Activated CD4-positive, alpha-beta T cell treated with anti-CD3 and anti-CD28 coated beads for 1 hour (primary cell): ENCODE measurements at places on chromosomes 5 and 9.

GRCh38 chr9:120350596-120350995 lies 229.4 kb downstream of the CDK5RAP2 start:
- DNase-seq, result no peak

DNA sequence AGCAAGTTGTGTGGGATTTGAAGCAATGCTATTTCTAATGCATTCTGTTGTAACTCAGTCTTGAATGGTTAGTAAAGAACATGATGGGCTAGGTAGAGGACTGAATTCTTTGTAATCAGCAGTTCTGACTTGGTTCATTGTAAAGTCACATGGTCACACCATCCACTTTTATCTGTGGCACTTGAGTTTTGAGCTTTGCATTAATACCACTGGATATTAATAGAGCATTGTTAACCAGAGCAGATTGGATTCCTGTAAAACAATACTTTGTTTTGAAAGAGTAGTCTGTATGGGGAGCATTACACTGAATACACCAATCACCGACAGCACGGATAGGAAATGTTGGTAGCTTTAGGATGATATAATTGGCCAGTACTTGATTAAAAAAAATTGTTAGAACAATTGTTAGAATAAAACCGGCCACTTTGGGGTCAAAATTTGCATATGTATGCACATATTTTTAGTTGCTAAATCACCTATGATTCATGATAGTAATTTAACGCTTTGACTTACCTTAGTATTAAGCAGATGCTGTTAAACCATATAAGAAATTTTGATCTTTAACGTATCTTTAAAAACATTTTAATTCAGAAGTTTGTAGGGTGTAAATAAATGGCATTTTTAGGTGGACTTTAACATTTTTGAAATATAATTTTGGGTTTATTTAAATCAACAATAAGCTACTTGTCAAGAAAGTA lies 17.4 kb downstream of the SLC12A2 start:
- no peak for DNase-seq

- no peak for DNase-seq
These were observed 5.7 kb downstream of the MEGF10 start for GRCh38 chr5:127296321-127296720.

GRCh38 chr9:4489562-4489918 lies 728 bp upstream of the SLC1A1 start:
- no peak for DNase-seq

DNA sequence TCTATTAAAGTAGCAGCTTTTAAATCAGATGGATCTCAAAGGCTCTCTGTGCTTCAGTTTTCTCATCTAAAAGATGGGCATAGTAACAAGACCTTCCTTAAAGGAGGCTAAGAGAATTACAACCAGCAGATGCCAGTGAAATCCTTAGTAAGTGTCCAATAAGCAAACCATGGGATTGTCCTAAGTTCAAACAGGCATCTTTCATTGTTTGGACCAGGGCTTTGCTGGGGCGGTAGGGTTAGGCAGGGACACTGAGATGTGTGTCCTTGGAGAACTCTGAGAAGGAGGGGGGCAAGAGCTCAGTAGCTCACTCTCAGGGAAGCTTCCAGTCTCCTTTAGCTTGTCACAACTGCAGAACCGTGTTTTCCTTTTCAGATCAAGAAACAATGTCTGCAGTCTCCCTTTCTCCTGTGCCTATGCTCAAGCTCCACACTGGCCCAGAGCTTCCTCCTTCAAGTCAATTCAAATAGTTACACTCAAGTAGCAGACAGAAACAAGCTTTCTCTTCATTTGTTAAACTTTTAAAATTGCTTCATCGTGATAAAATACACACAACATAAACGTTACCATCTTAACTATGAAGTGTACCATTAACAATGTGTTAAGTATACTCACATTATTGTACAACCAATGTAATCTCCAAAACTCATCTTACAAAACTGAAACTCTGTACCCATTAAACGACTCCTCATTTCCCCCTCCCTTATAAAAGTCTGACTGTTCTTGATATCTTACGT lies 216.2 kb downstream of the PIK3R1 start:
- no peak for DNase-seq

GRCh38 chr9:114656301-114656700 lies 1.3 kb downstream of the TEX53 start:
- no peak for DNase-seq

GRCh38 chr5:170028124-170028523 lies 47.8 kb upstream of the INSYN2B start:
- no peak for DNase-seq
